ENCODE measurements at places on chromosomes 1 and 21. TPM values are rescaled to one million over a fixed set of nuclear protein-coding genes. Genes with fewer than 3 reads are reported as not detected.

- no peak overlapping the region for H3K27ac ChIP-seq
- H3K36me3 ChIP-seq = no peaks in the 10 kb centered on the region
- H3K27me3 ChIP-seq = peaks cover 9% of the 10 kb centered on the region
- no peak overlapping the region for H3K4me3 ChIP-seq
- no peaks in the 10 kb centered on the region for H3K4me1 ChIP-seq
These were observed 75.5 kb upstream of the IPO9 start for GRCh38 chr1:201753492-201753891.

- no peak for DNase-seq
- H3K27ac ChIP-seq = no peak overlapping the region
- H3K27me3 ChIP-seq = peaks cover 5% of the 10 kb centered on the region
- H3K4me1 ChIP-seq = no peaks in the 10 kb centered on the region
- H3K4me3 ChIP-seq = no peak overlapping the region
These were observed 33.6 kb upstream of the DENND1B start for GRCh38 chr1:197808880-197809279.

GRCh38 chr21:46057111-46057709 lies 40.7 kb upstream of the COL6A2 start:
- H3K27me3 ChIP-seq = peaks cover 7% of the 10 kb centered on the region
- peaks cover 3% of the 10 kb centered on the region for H3K4me1 ChIP-seq
- no peak overlapping the region for H3K27ac ChIP-seq
- H3K4me3 ChIP-seq = no peak overlapping the region
- no peaks in the 10 kb centered on the region for H3K36me3 ChIP-seq

DNA sequence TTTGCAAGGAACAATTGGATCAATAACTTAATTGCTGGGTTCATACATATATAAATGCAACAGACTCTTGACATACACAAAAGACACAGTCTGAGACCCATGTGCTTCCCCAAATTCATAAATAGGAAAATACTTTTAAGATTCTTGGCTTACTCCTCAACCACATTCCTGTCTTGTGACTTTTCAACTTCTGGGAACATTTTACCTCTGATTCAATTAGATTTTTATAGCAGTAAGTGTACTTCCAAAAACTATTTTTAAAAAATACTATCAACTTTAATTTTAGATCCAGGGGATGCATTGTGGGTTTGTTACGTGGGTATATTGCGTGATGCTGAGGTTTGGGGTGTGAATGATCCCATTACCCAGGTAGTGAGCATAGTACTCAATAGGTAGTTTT lies 406.7 kb downstream of the RPS6KC1 start:
- no peaks in the 10 kb centered on the region for H3K4me1 ChIP-seq
- no peak overlapping the region for H3K27ac ChIP-seq
- H3K4me3 ChIP-seq = no peak overlapping the region
- DNase-seq = no peak
- H3K27me3 ChIP-seq = no peaks in the 10 kb centered on the region

GRCh38 chr21:37455504-37455911 lies 88.9 kb downstream of the DYRK1A start:
- H3K27me3 ChIP-seq = no peaks in the 10 kb centered on the region
- H3K4me3 ChIP-seq = peak overlapping the region; percentile 33
- no peaks in the 10 kb centered on the region for H3K36me3 ChIP-seq
- no peak for DNase-seq
- H3K27ac ChIP-seq = peak overlapping the region; percentile 28

GRCh38 chr1:43573066-43573800 lies 42.5 kb downstream of the PTPRF start:
- H3K36me3 ChIP-seq = no peaks in the 10 kb centered on the region
- H3K4me1 ChIP-seq = no peaks in the 10 kb centered on the region
- H3K27ac ChIP-seq = no peak overlapping the region
- no peak for DNase-seq
- H3K27me3 ChIP-seq = no peaks in the 10 kb centered on the region

The CIART gene
- total RNA-seq = 2.2 TPM

All from CD4-positive, CD25-positive, alpha-beta regulatory T cell (primary cell).